Activated CD4-positive, alpha-beta T cell treated with anti-CD3 and anti-CD28 coated beads, Interleukin-2, amount 10 ng/mL, durations not matched to agents 24 days and 14 days (primary cell): ENCODE measurements at places on chromosomes 4 and X. TPM values are rescaled to one million over a fixed set of nuclear protein-coding genes. Genes with fewer than 3 reads are reported as not detected.

- DNase-seq: no peak
Measured at GRCh38 chrX:150036181-150036580, 97.9 kb upstream of the EOLA2 start.

GRCh38 chrX:129540068-129540653, at the start of gene OCRL:
OCRL (plus strand) TSS chrX:129540259; CDS start chrX:129540440, 181 bp downstream.
- peak; percentile 83 for DNase-seq

The MAGED4 gene
- total RNA-seq: not detected in 2 replicates

The CFP gene
- total RNA-seq: 4.0 and 4.4 TPM in 2 replicates

DNA sequence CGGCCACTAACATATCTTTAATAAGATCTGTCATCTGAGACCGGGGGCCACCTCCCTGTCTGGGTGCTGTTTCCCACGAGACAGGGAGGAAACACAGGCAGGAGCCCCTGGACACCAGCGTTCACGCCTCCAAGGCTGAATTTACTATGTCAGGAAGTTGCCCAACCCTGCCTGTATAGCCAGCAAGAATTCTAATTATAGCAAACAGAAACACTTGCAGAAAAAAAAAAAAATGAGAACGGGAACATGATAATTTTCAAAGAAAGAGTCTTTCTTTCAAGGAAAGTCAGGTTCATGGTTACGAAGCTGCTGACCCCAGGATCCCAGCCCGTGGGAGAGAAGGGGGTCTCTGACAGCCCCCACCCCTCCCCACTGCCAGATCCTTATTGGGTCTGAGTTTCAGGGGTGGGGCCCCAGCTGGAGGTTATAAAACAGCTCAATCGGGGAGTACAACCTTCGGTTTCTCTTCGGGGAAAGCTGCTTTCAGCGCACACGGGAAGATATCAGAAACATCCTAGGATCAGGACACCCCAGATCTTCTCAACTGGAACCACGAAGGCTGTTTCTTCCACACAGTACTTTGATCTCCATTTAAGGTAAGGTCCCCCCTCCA, at the start of gene IL3RA:
IL3RA (plus strand) TSS at position 455 of the 613 bp plus-strand sequence. CDS start 4,981 bp downstream, outside the sequence.
- DNase-seq: peak; percentile 80

GRCh38 chrX:77493677-77494553, 46.7 kb downstream of the FGF16 start:
- DNase-seq: no peak

DNA sequence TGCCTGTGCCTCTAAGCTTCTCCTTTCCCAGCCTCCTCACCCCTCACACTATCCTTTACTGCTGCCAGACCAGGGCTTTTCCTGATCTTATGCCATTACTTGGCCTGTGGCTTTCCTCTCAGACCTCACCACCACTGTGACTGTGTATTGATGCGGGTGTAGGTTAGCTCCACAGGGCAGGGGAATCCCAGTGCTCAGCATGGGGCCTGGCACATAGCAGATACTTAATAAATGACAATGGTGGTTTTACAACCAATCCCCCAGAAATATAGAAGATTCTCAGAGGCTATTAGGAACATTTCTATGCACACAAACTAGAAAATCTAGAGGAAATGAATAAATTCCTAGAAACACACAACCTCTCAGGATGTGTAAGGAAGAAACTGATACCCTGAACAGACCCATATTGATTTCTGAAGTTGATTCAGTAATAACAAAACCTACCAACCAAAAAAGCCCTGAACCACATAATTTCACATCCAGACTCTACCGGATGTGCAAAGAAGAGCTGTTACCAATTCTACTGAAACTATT, 129.6 kb upstream of the QRFPR start:
- no peak for DNase-seq

The GC gene
- not detected in 2 replicates for total RNA-seq

DNA sequence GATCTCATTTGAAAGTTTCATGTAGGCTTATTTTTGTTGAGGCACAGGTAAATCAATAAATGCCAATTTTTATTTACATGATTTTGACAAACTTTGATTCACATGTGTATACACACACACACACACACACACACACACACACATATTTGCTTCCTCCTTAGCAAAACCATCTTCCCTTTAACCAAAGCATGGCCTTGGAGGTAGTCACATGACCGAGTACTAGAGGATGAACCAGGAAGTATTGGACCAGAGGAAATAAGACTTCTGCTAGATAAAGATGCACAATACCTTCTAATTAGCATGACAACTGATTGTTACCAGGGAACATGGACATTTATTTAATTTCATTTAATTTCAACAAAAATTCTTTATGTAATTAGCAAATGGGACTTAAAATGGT, 23.4 kb upstream of the CFAP299 start:
- no peak for DNase-seq

The ARAF gene
- 77.3 and 78.9 TPM in 2 replicates for total RNA-seq

GRCh38 chr4:184660978-184661377, 11.4 kb downstream of the PRIMPOL start:
- DNase-seq: no peak

GRCh38 chrX:70026851-70027200, 22.9 kb downstream of the AWAT2 start:
- DNase-seq: no peak

GRCh38 chr4:174292473-174292872, 8.8 kb downstream of the CEP44 start:
- DNase-seq: no peak

- DNase-seq: peak; percentile 89
Measured at GRCh38 chrX:40539214-40540142, 41.3 kb upstream of the ATP6AP2 start.

- DNase-seq: no peak
Measured at GRCh38 chr4:140662082-140662869, 93.5 kb upstream of the UCP1 start.

GRCh38 chr4:59612235-59612634, 1587.9 kb upstream of the ADGRL3 start:
- no peak for DNase-seq

DNA sequence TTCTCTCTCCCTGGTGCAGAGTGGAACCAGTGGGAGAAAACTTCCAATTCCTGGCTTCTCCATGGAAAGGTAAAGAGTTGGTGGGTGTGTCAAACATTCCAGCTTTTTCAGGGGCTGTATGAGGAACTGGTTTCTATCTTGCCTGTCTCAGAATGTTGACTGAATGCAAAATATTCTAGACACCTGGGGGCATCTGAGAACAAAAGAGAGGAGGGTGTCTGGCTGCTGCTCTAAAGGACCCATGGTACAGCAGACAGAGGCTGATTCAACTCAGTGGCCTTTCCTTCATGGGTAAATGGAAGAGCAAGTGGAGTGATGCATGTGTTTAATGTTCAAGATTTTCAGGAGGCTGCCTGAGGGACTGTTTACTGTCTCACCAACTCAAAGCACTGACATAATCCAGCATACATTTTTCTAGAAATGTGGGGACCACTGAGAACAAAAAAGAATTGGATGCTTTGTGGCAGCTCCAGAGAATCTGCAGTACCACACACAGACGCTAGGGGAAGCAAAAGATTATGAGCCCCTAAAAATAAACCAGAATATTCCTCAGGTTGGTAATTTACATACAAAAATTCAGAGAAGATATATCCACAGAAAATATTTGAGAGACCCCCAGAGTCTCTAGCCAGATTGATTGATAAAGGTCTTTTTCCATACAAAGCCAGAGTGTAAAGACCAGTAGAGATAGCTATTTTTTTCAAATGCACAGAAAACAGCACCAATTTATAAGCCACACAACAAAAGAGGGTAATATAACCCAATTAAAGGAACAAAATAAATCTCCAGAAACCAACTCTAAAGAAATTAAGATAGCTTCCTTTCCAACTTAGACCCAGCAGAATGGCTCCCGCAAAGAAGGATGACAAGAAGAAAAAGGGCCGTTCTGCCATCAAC, 48.0 kb upstream of the STARD8 start:
- DNase-seq: peak; percentile 51

DNA sequence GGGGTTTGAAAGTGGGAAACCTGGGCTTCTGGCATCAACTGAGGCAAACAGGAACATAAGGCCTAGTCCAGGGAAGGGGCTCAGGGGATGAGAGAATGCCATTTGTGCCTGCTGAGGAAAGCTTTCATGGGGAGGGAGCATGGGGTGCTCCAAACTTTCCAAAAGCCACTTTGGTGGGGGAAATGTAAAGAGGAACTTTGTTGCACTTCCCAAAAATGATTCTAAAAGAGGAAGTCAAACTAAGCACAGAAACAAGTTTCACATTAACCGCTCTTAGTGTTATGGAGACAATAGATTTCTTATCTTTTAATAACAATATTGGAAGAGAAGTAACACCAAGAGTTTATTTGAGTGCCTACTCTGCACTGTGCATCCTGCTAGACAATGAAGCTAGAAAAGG, 32.3 kb downstream of the GAB3 start:
- peak; percentile 53 for DNase-seq

- DNase-seq: no peak
Measured at GRCh38 chrX:69136546-69137331, 28.5 kb downstream of the PJA1 start.

DNA sequence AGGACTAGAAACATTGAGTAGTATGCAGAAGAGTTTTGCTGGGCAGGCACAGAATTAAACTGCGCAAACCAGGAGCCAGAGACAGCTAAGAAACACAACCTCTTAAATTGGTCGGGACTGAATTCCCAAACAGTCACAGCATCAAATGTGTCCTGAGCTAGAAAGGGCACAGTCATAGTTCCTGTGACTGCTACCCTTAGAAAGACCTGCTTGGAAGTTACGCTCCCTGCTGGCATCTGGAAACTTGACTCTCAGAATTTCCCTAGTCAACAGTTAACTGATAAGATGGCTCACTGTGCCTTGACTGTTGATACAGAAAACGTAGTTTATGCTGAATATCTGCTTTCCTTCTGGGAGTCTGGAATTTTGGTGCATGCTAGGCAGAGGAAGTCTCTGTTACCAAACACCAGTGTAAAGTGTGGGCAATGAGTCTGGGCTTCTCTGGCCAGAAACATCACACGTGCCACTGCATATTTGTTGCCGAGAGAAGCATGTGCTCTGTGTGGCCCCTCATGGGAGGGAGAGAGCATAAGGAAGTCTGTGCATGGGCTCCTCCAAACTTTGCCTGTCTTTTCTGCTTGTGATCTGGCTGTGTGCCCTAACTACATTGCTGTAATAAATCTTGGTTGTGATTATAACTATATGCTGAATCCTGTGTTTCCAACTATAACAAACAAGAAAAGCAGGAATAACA, 11.6 kb upstream of the EOLA2 start:
- DNase-seq: no peak

DNA sequence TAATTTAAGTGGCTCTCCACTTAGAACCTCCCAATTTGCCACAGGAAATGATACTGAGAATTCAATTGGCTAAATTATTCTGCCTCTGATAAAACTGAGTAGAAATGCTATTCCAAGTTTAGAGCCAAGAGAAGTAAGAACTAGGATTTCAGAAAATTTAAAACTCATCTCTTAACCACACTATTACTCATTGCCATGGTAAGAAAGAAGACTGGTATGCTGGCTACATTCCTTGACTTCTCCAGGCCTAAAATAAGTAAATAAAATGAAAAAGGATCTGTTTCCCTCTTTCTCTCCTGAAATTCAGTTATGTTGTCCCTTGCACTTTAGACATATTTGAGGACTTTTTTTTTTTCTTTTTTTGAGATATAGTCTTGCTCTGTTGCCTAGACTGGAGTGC, 23.3 kb downstream of the ZNF280C start:
- DNase-seq: no peak

DNA sequence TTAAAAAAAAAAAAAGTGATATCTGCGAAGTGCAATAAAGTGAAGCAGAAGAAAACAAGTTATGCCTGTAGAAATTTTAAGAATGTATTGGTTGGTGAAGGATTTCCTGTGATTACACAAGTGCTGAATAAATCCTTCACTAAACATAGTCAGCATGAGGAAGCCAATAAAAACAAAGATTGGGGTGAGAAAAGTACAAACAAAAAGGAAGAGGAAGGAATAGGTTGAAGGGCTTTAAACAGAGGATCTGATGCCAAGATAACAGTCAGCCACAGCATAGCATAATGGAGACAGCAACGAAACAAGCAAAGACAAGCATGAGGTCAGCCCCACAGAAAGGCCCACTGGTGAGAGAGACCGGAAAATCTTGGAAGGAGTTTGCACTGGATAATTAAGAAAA, 372.2 kb downstream of the ADAM29 start:
- no peak for DNase-seq

- no peak for DNase-seq
Measured at GRCh38 chr4:128660361-128661215, 148.9 kb upstream of the JADE1 start.

DNA sequence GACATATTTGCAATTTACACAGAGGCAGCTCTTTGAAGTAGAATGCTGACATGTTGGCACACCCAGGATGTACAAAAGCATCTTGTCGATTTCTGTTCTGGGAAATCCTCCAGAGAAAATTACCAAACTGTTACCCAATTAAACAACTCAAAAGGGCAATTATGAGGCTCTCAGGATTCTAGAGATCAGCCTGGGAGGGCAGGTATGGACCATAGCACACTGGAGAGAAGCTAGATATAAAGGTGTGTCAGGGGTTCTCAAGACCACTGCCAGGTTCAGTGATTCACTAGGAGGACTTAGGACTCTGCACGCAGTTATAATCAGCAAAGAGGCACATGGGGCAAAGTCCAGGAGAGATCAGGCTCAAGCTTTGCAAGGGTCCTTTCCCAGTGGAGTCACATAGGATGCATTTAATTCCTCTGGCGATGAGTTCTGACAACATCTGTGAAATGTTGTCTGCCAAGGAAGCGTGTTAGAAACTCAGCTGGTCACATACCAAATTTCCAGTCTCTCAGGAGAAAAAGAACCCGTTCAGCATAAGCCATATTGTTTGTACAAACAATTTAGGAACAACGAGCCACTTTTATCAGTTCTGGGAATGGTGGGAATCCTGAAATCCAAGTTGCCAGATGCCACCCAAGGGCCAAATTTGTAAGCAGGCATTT, 100.8 kb downstream of the SYTL5 start:
- no peak for DNase-seq

The FDCSP gene
- not detected in 2 replicates for total RNA-seq

- no peak for DNase-seq
Measured at GRCh38 chrX:144798972-144799371, 448.3 kb upstream of the SPANXN1 start.

The SHROOM2 gene
- not detected in 2 replicates for total RNA-seq

DNA sequence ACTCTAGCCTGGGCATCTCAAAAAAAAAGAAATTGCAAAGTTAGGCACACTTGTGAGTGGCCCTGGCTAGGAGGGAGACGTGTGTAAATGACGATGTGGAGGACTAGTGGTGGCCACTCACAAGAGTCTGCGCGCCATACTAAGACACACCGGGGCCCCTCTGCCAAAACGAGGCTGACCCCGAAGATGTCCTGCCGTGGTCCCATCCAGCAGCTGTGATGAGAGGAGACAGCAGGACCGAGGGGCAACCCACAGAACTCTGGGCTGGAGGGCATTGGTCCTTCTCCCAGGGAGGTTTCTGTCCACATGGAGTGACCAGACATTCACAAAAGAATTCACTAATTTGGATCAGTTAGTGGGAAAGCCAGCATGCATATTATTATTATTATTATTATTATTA, 47.4 kb downstream of the NOP14 start:
- no peak for DNase-seq

- DNase-seq: no peak
Measured at GRCh38 chrX:48794911-48795515, 6.9 kb upstream of the HDAC6 start.

The CAPN6 gene
- total RNA-seq: not detected in 2 replicates

- DNase-seq: peak; percentile 61
Measured at GRCh38 chr4:54971474-54971950, 153.9 kb downstream of the KDR start.

GRCh38 chr4:185859111-185859510, 47.1 kb upstream of the SORBS2 start:
- DNase-seq: no peak

GRCh38 chr4:140944572-140944971, 188.4 kb upstream of the TBC1D9 start:
- no peak for DNase-seq

The BEX2 gene
- 3.4 and 3.6 TPM in 2 replicates for total RNA-seq

The GLOD5 gene
- total RNA-seq: not detected in 2 replicates

The CORIN gene
- 0.51 TPM in 1 of 2 replicates, not detected in the other for total RNA-seq

- no peak for DNase-seq
Measured at GRCh38 chr4:17517664-17518063, 2.7 kb downstream of the CLRN2 start.
